Fibroblast of pulmonary artery (primary cell): ENCODE measurements at places on chromosomes 5 and 9.

GRCh38 chr9:84556556-84556955, 113.0 kb upstream of the NTRK2 start:
- no peak for DNase-seq

GRCh38 chr9:133569121-133569785, 34.7 kb downstream of the ADAMTSL2 start:
- no peak for DNase-seq

DNA sequence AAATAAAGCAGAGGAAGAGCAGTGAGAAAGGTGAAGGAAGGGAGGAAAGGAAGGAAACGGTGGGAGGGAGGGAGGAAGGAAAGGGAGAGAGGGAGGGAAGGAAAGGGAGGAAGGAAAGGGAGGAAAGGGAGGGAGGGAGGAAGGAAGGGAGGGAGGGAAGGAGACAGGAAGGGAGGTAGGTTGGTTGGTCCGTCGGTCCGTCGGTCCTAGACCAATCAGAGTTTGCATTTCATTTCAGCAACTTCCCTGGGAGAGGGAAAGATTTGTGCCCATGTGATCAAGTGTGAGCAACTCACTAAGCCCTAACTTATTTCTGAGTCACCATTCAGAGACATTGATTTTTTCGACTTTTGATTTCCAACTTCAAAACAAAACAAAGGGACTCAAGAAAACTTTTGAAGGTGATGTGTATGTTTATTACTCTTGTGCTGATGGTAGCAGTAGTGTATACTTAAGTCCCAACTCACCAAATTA, 18.8 kb downstream of the NANS start:
- peak; percentile 72 for DNase-seq

DNA sequence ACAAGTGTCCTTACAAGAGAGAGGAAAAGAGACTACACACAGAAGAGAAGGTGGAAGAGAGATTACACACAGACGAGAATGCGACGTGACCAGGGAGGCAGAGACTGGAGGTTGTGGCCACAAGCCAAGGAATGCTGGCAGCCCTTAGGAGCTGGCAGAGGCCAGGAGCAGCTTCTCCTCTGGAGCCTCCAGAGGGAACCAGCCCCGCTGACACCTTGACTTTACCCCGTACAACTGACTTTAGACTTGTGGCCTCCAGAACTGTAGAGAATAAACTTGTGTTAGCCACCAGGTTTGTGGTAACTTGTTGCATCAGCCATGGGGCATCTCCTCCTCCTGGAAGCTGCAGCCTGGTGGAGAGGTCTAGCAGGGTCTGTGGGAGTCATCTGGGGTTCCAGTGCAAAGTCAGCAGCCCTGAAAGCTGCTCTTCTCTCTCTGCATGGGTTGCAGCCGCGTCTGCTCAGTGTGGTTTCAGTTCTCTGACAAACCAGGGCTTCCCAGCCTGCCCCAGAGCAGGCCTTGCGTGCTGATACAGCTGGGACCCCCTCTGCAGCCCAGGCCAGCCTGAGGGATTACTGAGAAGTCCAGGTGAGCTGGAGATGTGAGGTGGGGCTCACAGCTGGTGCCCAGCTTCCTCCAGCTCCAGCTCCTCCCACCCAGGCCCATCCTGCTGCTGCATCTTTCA, 30.8 kb upstream of the CNOT6 start:
- no peak for DNase-seq

DNA sequence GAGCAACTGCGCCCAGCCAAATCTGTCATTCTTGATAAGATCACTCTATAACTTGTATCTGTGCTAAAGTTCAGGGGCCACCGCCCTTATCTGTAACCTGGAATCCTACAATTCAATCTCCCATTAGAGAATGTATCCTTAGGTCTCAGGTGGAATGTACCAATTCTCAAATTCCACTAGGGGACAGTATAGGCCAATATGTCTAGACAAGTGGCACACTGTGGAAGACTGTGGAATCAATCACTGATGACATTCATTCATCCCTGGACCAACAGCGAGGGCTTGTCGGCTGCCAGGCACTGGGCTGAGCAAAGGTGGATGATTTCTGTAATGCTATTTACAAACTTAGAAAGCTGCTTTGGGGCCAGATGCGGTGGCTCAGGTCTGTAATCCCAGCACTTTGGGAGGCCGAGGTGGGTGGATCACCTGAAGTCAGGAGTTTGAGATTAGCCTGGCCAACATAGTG, 28.7 kb upstream of the MEGF9 start:
- DNase-seq, result peak; percentile 54

- peak; percentile 47 for DNase-seq
These were observed 83.7 kb upstream of the ORM1 start for GRCh38 chr9:114238891-114239875.

- no peak for DNase-seq
These were observed 123.7 kb downstream of the CDK5RAP2 start for GRCh38 chr9:120456218-120456617.

GRCh38 chr9:27801545-27801944, 228.3 kb upstream of the C9orf72 start:
- no peak for DNase-seq

DNA sequence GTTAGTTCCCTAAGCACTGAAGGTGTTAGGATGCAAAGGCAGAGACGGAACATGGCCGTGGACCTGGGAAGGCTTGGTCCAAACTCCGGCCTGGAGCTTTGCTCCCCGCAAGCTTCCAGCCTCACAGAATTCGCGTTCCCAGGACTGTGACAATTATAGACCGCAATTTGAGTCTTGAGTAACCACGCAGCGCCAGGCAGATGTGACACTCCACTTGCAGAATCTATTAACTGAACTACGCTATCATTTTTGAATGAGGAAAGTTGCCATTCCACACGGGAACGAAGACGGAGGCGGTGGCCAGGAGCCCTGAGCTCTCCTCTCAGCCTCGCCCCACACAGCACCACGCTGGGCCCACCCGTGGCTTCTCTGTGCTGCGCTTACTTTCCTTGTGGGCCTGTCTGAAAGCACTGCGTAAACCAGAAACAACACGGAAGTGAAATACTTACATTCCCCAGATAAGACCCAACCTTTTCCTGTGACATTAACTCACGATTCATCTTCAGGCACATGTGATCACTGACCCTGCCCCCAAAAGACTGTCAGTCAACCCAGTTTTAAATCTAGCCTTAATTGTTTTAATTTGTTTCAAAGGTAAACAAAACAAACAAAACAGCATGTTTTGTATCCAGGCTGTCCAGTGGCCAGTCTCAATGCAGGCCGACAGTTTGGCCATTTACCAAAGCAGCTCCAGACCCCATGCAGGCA, 16.1 kb upstream of the COL5A1 start:
- DNase-seq, result peak; percentile 78

- DNase-seq, result peak; percentile 73
These were observed 103.5 kb downstream of the GCNT1 start for GRCh38 chr9:76562511-76562911.

GRCh38 chr5:149605354-149605997, 24.2 kb downstream of the ARHGEF37 start:
- DNase-seq, result no peak

GRCh38 chr5:64229163-64229774, 63.6 kb downstream of the RNF180 start:
- DNase-seq, result peak; percentile 60

DNA sequence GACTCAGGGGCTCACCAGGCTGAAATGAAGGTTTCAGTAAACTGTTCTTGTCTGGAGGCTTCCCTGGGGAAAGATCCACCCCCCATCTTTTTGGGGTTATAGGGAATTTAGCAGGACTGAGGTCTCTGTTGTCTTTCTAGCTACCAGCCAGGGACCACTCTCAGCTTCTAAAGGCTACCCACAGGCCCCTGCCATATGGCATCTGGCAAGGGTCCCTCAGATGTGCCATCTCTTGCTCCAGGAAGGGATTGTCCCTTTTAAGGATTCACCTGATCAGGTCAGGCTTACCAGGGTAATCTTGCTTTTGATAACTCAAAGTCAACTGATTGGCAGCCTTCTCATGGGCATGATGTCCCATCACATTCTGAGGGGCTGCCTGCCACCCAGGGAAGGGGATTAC, 65.0 kb downstream of the NSUN2 start:
- DNase-seq, result no peak

- DNase-seq, result peak; percentile 94
These were observed 157.0 kb downstream of the RGS3 start for GRCh38 chr9:113620377-113621161.

GRCh38 chr5:65611524-65611923, 12.6 kb downstream of the TRIM23 start:
- DNase-seq, result no peak

GRCh38 chr5:36156121-36156601, 4.2 kb downstream of the SKP2 start:
- peak; percentile 36 for DNase-seq

- DNase-seq, result no peak
These were observed 421.6 kb upstream of the SGCD start for GRCh38 chr5:155905364-155905763.

DNA sequence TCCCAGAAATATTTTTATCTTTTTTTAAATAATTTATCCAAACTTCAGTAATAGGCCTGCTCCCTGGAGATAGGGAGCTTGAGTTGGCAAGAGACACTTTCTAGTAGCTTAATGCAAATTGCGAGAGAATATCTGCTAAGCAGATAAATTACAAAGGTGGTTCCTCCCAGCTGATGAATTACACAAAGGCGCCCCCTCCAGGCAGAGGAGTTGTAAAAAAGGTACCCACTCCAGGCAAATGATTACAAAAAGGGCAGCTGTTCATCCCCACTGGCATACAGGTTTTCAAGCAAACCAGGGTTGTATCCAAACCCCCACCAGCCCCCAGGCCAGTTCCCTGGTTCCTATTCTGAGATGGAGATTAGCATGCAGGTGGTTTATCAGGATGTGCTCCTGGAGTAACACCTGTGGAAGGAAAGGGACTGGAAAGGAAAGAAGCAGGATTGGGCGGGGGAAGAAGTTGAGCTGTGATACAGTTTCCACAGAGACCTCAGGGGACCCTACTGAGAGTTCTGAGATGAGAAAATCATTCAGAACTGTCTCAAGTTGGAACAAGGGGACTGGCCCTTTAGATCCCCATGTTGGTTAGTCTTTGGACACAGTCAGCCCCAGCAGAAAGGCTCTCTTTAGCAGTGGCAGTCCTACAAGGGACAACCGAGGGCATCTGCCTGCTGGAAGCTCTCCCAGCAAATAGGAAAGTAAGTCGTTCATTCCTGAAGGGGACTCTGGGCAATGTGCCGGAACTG, 25.5 kb downstream of the ESM1 start:
- DNase-seq, result peak; percentile 16

GRCh38 chr9:6896562-6896961, 138.8 kb downstream of the KDM4C start:
- peak; percentile 13 for DNase-seq

DNA sequence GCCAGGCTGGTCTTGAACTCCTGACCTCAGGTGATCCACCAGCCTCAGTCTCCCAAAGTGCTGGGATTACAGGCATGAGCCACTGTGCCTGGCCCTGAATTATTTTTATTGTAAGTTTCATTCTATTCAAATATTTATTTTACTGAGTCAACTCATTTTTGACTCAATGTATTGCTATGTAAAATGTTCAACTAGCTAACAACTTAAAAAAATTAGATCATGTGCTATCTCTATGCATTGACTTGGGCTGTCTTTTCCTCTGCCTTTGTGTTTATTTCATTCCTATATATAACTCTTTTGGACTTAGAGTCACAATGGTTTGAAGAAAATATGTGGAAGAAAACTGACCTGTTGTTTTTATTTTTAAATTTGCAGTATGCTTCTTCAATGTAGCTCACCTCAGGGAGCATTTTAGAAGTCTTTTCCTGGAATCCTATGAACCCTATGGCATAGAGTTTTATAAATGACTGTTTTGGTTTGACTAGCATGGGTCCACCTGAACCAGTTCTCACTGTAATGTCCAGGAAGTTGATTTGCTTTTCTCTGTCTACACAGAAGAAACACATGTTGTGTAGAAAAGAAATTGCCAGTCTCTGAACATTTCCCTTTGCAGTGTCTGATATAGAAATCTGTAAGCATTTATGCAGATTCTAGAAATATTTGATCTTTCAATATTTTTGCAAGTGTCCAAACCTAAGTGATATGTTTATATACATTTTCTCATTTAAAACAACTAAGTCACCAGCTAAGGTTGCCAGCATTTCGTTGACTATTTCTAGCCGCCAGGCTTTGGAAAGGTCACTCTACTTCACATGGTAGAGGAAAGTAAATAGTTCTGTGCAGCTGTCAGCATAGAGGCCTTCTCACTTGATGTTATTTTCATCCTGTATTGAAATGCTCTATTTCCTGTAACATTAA, 138.8 kb downstream of the PCSK1 start:
- no peak for DNase-seq

- DNase-seq, result no peak
These were observed 38.7 kb downstream of the TSTD2 start for GRCh38 chr9:97594381-97594921.

- no peak for DNase-seq
These were observed 167.6 kb upstream of the FSTL4 start for GRCh38 chr5:133779828-133780475.

DNA sequence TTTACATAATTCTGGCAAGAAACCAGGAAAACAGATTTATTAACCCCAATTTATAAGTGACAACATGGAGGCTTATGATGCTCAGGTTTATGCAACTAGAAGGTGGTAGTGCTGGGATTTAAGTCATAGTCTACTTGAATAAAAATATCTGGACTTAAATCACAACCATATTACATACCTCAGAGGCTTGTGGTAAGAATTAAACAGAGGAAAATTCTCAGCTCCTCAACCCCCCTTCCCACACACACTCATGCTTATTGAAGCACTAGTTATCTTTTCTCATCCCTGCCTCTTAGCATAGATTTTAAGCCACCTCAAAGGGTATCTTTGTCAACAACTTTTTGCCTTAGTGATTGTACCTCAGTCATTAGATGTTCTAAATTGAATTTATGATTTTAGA, 731.0 kb downstream of the PRELID2 start:
- no peak for DNase-seq

DNA sequence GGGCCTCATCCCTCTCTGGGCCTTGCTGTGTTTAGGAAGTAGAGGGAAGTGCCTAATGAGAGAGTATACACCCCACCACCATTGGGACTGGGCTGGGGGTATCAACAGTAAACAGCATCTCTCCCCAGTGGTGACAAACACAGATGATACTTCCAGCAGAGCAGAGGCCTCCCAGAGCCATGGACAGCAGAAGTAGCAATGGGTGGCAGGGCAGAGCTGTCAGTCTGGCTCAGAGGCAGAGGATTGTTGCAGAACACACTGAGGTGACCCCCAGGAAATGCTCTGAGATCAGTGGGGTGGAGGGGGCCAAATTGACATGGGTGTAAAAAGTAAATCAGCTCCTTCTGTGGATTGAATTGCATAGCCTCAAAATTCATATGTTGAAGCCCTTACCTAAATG, 12.1 kb upstream of the P4HA2 start:
- no peak for DNase-seq

DNA sequence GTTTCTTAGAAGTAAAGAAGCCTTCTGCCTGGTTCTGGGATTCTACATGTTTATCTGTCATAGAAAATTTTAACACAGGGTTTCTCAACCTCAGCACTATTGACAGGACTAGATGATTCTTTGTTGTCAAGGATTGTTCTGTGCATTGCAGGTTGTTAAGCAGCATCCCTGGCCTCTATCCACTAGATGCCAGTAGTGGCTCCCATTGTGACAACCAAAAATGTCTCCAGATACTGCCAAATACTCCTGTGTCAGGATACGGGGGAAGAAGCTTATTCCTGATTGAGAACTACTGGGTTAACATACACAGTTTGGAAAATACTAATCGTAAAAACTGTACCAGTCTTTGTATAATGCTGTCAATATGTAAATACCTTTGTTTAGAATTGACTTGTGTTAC, 167.1 kb downstream of the NIPBL start:
- DNase-seq, result peak; percentile 31
